ENCODE measurements at places on chromosomes 5 and 9.
A peak's percentile ranks its signal among the peaks of the same experiment; 100 is the strongest.

GRCh38 chr5:32581010-32581785 is 4.2 kb upstream of the SUB1 start:
- DNase-seq, result no peak

DNA sequence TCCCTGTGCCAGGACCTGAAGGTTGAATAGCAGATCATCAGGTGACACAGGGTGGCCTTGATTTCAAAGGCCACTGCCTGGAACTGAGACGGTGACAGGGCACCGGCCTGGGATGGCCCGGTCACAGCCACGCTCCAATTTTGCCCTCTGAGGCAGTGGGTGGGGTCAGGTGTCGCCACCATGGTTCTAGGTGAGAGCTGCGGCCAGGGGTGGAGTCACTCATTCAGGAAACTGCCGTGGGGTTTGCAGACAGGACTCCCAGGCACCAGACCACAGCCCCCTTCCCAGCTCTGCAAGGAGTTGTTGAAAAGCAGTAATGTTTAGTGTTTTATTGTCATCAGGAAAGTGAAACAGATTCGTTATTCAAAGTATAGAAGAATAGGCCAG is 17.3 kb upstream of the RNU6ATAC start:
- peak; percentile 22 for DNase-seq

DNA sequence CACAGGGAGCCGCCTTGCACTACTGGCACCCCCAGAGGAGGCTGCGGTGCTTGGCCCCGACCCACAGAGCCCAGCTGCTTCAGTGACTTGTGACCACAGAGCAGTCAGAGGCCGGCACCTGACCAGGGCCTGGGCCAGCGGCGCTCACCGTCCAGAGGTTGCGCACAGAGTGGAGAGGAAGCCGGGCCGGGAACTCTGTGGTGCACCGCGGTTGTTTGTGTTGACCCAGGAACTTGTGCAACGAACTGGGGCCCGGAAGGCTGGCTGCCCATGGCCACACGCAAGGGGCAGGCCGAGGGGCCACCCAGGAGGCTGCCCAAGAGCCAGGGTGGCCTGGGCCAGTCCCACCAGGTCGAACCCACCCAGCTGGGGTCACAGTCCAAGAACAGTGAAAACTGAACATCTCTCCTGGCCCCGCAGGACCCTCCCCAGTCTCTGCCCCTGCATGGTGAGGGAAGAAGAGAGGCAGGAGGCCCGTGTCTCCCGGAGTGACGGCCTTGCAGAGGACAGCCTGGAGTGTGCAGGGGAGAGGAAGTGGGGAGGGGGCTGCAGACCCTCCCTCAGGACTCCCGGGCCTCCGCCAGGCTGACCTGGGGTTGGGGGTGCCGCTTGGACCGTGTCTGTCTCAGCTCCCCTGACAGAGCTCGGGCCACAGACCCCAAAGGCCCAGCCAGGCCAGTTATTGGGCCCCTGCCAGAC is 42.8 kb upstream of the EGFL7 start:
- DNase-seq, result peak; percentile 63

- no peak for DNase-seq
These were observed 18.1 kb downstream of the DYNC2I2 start for GRCh38 chr9:128638580-128638979.

- no peak for DNase-seq
These were observed 221.3 kb upstream of the KLF9 start for GRCh38 chr9:70635790-70636189.

DNA sequence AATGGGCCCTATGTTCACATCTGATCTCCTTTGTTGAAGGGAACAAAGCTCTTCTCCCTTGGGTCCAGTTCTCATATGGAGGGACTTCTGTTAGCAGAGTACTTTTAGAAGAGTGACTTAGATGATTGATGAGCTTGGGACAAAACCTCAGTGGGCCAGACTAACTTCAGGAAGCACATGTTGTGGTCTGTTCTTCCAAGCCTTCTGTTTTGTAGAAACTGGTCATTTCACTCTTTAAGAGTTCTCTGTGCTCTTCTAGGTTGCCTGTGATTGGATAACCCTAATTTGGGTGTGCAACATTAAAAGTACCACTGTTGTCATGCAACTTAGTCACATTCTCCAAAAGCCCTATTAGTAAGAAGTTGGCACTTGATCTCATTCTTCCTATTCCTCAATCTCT is 183.5 kb upstream of the ACO1 start:
- no peak for DNase-seq

DNA sequence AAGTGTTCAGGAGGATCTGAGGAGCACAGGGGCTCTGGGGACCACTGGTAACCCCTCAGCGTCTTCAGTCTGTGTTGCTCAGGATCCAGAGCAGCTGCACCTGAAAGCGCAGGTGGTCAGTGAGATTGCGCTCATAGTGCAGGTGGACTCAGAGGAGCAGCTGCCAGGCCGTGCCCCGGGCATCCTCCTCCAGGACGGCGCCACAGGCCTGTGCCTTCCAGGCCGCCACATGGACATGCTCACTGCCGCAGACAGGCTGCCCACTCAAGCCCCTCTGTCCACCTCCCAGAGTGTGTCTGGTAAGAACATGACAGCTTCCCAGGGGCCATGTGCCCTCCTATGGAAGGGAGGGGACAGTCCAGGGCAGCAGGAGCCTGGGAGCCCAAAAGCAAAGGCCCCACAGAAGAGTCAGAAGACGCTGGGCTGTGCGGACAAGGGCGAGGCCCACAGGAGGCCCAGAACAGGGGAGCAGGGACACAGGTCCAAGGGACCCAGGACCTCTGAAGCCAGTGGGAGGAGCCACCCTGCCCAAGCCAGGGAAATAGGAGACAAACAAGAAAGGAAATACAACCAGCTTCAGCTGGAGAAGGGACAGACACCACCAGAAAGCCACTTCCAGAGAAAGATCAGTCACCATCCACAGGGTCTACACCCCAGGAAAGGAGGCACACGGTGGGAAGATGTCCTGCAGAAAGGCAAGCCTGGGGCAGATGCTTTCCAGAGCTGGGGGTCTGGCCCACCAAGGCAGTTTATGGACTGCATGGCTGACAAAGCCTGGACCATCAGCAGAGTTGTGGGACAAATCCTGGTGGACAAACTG is 5.2 kb downstream of the SPATA31E1 start:
- no peak for DNase-seq

- DNase-seq, result no peak
These were observed 56.3 kb downstream of the PCSK5 start for GRCh38 chr9:75946766-75947165.

- no peak for DNase-seq
These were observed 31.0 kb upstream of the FSD1L start for GRCh38 chr9:105416840-105417239.

GRCh38 chr9:119284118-119284517 is 85.1 kb downstream of the BRINP1 start:
- DNase-seq, result no peak

DNA sequence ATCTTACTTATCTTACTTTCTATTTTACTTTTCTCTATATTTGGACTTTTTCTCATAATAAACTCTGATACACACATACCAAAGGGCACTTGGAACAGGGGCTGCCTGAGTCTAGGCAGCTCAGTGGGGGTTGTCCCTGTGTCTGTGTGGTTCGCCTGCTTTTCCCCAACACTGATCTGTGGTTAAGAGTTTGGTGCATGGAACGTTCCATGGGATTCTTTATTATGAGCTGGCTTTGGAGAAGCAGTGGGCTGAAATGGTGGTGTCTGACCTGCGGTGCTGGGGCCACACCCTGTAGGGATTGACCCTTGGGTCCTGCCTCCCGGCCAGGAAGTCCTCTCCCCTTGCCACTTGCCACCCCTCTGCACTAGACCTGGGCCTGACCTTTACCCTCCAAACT is 47.4 kb downstream of the ANKRD33B start:
- no peak for DNase-seq

DNA sequence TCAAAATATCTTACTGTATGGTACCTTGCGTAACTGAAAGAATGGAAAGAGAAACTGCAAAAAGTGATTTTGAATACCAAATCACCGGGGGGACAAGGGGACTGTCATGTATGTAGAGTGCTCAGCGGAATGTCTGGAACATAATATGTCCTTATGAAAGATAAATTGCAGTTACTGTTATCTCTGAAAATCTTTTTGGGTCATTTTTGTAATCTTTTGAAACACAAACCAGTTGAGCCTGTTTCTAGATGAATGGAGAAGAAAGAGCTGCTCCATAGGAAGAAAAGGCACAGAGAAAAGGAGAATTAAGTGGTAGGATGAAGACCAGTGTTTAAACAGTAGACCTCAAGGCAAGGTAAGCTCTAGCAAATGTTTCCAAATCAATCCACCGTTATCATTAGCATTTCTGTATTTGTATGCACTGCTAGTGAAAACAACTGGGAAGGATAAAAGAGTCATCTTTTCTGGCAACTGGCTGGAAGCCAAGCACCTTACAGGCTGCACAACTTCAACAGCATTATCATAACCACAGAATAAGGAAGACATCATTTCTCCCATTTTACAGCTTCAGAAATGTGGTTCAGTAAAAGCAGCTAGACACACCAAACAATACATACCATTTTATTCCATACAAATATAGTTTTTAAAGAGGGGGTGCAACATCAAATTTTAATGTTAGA is 158.5 kb downstream of the TRPM3 start:
- no peak for DNase-seq

- DNase-seq, result no peak
These were observed 289.6 kb downstream of the SEC61B start for GRCh38 chr9:99511723-99512122.

DNA sequence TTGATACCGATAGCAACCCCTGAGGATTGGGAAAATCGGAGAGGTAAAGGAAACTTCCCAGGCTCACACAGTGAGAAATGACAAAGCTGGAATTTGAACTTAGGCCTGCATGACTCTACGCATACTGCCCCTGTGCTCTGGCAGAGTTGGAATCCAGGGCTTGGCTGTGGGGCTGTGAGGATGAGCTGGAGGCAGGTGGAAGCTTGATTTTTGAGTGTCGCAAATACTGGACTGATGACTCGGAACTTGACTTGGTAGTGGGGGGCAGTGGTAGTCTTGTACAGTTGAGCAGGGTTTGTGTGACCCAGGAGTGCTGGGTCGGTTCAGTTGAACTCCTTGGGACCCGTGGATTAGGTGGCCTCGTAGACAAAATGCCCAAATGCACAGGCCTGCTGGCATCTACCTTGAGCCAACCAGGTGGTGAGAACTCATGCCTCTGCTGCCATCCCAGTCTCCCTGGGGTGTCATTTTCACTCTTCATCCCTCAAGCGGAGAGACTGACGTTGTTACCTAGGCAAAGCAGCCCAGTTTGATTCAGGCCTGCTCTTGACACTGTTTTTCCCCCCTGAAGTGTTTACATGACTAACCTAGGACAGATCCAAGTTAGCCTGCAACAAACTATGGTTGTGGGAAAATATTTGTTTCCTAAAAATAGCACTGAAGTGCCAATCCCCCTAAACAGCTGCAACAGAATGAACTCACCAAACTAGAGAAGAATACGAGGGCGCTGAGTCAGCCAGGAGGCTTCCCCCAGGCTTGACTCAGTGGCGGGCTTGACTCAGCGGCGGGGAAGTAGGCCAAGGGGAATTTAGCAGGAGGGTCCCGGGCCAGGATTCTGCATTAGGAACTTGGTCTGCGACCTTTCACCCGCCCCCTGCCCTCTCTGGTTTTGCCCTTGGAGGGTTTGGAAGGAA is 45.7 kb upstream of the ORM1 start:
- no peak for DNase-seq
